CD4-positive, alpha-beta memory T cell (primary cell): ENCODE measurements at places on chromosomes 6 and 20. TPM values are rescaled to one million over a fixed set of nuclear protein-coding genes. Genes with fewer than 3 reads are reported as not detected.

DNA sequence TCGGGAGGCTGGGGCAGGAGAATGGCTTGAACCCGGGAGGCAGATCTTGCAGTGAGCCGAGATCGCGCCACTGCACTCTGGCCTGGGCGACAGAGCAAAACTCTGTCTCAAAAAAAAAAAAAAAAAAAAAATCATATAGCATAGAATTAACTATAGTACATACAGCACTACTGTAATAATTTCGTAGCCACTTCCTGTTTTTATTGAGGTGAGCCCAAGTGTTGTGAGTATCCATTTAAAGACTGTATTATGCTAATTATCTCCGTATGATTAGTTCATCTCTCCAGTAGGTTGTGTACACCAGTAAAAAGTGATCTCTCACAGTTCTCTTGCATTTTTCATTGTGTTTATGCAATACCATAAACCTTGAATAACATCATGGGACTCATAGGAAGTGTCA is 70.6 kb downstream of the IYD start:
- DNase-seq, result no peak

GRCh38 chr20:37999526-38000263 is 33.6 kb downstream of the TTI1 start:
- no peak for DNase-seq

RNF5 gene
- total RNA-seq, result 44.2 TPM

- DNase-seq, result no peak
Observed at GRCh38 chr20:6663751-6664388, 103.6 kb upstream of the BMP2 start.

DNA sequence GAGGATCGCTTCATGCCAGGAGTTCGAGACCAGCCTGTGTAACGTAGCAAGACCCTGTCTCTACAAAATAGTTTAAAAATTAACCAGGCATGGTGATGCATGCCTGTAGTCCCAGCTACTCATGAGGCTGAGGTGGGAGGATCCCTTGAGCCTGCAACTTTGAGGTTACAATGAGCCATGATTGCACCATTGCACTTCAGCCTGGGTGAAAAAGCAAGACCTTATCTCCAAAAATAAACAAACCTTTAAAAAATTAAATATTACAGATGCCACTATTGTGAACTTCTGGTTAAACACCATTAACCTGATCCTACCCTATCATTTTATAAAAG is 116.8 kb downstream of the ARHGAP18 start:
- DNase-seq, result no peak

PACRG gene
- 0.81 TPM for total RNA-seq
